Astrocyte (in vitro differentiated cells and primary cell): ENCODE measurements at places on chromosomes 12 and 14. TPM values are rescaled to one million over a fixed set of nuclear protein-coding genes. Genes with fewer than 3 reads are reported as not detected.

The FAR2 gene
- 3.3 and 3.9 TPM in 2 replicates for total RNA-seq

The DHRS2 gene
- 1.1 and 2.1 TPM in 2 replicates for total RNA-seq

The ABCC9 gene
- 0.36 and 0.41 TPM in 2 replicates for total RNA-seq

The BHLHE41 gene
- total RNA-seq: 2.9 and 4.3 TPM in 2 replicates

The HOXC4 gene
- not detected in 2 replicates for total RNA-seq

The TAS2R46 gene
- total RNA-seq: 0.57 and 0.96 TPM in 2 replicates

DNA sequence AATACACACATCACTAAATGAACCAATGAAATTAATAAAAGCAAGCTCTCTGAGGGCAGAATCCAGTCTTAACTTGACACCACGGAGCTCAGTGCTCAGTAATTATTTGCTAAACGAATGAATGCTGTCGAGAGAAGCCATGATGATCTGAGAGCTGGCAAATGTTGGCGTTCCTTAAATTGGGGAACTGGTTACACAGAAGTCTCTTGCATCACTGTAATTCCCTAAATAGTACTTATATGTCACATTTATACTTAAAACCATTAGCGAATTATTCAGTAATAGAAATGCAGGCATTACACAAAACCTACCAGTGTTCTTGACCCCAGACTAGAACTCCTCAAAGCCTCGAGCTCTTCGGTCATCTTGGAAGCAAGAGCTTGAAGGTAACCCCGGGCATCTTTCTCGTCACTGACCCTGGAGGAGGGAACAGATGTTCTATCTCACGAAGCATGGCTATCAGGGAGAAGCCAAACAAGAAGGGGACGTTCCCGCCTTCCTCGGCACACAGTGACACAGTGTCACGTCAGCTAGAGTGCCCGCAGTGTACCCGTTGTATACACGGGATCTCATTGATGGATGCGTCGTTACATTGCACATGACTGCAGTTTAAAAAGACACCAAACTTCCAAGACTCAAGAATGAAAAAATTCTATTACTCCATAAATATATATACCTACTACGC, 43.6 kb downstream of the AMN start:
- H3K27ac ChIP-seq: no peak overlapping the region
- H3K27me3 ChIP-seq: no peaks in the 10 kb centered on the region
- H3K4me3 ChIP-seq: no peak overlapping the region

DNA sequence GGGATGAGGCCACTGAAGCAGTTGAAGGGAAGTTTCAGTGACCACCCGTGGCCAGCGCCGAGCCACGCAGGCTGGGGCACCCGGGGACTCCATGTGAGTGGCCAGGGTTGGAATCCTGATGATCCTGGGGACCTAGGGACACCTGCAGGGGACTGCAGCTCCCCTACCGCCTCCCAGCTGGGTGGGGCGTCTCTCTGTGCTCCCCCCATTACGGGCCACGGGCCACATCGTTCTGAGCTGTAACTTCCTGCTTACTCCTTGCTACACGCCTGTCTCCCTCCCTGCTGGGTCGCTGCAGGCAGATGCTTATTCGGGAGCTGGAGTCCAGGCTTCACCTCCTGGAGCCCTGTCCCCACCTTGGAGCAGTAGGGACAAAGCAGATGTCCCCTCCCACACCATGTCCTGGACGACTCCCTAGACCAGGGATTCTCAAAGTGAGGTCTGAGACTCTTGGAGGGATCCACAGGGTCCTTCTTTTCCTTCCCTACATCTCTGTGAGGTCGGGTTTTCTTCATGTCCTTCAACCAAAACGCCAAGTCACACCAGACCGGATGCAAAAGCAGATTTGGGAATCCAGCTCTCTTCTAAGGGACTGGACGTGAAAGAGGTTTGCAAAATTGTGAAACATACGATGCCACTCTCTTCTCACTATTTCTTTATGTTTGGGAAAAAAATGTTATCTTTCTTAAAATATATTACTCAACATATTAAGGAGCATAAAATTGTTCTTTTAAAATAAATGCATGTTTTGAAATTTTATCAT, 85.9 kb upstream of the NCOR2 start:
- H3K36me3 ChIP-seq: no peaks in the 10 kb centered on the region
- H3K4me3 ChIP-seq: no peak overlapping the region
- H3K27ac ChIP-seq: no peak overlapping the region
- no peaks in the 10 kb centered on the region for H3K27me3 ChIP-seq
- no peak for DNase-seq

GRCh38 chr12:107826276-107826675, 51.8 kb downstream of the ASCL4 start:
- no peak for DNase-seq
- H3K36me3 ChIP-seq: no peaks in the 10 kb centered on the region
- H3K27ac ChIP-seq: no peak overlapping the region
- no peaks in the 10 kb centered on the region for H3K4me1 ChIP-seq
- H3K4me3 ChIP-seq: no peak overlapping the region
- no peaks in the 10 kb centered on the region for H3K27me3 ChIP-seq

DNA sequence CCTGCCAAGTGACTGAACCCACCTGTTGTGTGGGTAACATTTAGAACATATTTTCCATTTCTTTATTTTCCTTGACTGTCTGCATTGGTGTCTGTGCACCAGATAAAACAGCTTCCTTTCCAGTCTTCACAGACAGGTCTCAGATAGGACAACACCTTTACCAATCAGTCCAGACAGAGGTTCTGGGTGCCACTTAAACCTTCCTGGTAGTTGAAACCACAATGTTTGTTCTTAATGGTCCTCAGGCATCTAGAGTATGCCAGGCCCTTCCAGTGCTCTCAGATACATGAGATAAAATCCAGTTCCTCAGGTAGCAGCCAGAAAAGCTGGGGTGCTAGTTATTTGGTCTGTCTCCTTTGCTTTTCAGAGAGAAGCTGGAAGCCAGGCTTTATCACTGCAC, 7.0 kb upstream of the CLEC2D start:
- DNase-seq: no peak
- H3K27ac ChIP-seq: no peak overlapping the region
- H3K4me1 ChIP-seq: peaks cover under 1% of the 10 kb centered on the region
- H3K27me3 ChIP-seq: no peaks in the 10 kb centered on the region

DNA sequence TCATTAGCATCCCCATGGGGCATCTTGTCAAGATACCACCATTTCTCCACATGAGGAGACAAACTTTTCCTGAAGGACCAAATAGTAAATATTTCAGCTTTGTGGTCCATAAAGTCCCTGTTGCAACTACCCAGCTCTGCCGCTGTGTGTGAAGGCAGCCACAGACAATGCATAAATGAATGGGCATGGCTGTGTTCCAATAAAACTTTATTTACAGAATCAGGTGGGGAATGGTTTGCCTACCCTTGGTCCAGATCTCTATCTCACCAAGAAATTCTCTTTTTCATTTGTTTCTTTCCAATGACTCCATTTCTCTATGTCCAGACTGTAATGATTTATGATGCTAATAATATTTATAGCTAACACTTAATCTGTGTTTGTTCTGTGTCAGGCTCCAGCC, 409.3 kb upstream of the TBX3 start:
- no peaks in the 10 kb centered on the region for H3K27me3 ChIP-seq
- H3K4me3 ChIP-seq: no peak overlapping the region
- DNase-seq: no peak
- H3K27ac ChIP-seq: no peak overlapping the region
- H3K36me3 ChIP-seq: no peaks in the 10 kb centered on the region

- no peaks in the 10 kb centered on the region for H3K36me3 ChIP-seq
- H3K4me1 ChIP-seq: no peaks in the 10 kb centered on the region
- H3K4me3 ChIP-seq: no peak overlapping the region
- H3K27ac ChIP-seq: no peak overlapping the region
Observed at GRCh38 chr14:68043752-68044151, 224.2 kb downstream of the RAD51B start.

GRCh38 chr12:100608776-100609175, 35.3 kb downstream of the GAS2L3 start:
- H3K27me3 ChIP-seq: no peaks in the 10 kb centered on the region
- no peak overlapping the region for H3K4me3 ChIP-seq
- peaks cover 2% of the 10 kb centered on the region for H3K36me3 ChIP-seq

DNA sequence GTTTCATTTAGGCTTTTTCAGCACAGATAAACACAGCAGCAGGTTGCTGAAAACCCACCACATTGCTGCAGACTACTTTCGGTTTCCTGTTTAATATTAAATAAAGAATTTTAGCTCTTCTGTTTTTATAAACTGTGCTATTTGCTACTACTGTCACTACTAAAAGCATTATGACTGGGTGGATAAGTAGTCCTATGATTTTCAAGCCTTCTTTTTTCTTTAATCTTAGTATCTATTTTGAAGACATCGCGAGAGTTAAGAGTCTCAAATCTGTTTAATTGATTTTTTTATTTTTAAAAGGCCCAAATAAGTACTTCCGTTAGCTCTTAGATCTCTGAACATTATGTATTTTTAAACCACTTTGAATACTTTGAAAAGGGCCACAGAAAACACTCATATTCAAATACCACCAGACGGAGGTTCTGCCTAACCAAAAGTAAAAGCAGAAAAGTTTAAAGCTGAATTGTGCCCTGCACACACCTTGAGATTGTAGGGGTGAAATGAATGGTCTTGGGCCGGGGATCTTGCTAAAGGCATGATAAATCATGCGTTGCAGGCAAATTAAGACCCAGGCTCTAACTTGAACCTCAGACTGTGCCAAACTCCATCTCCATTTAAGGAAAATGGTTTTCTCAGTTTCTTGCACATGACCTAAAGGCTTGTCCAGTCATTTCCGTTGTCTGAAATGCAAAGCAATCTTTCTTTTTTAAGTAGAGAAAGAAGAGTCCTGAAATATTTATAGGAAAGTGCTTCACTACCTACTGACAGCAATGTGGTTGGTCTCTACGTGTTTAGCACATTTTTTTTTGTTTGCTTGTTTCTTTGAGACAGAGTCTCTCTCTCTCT, 13.6 kb upstream of the FOXN3 start:
- H3K27ac ChIP-seq: peak overlapping the region; percentile 72
- DNase-seq: peak; percentile 66
- peaks cover 34% of the 10 kb centered on the region for H3K4me1 ChIP-seq
- peak overlapping the region; percentile 6 for H3K4me3 ChIP-seq
- H3K27me3 ChIP-seq: no peaks in the 10 kb centered on the region

DNA sequence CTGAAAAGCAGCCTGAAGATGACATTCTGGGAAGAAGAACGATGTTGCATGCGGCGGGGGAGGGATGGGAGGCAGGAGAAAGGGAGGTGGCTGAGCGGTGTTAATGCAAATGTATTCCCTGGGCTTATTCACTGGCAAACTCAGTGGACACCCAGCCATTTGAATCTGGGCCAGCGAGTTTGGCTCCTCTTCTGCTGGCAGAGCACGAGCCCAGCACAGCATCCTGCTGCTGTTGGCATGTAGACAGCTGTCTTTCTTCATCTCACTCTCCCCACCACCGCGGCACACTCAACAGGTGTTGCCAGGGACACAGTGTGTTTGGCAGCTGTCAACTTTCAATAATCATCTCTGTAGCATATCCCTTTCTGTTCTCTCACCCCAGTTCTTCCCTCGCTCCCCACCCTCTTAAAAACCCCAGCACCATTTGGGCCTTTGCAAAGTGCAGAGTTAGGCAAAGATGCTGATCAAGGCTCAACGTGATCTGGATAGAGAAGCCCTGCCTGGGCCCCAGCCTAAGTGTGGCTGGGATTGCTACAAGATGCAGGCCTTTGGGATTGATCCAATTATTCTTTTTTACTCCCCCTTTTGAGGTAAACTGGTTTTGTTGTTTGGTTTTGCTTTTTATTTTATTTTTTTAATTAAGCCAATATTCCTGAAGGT, 131.9 kb downstream of the EXOC5 start:
- no peak overlapping the region for H3K27ac ChIP-seq
- DNase-seq: no peak
- H3K27me3 ChIP-seq: no peaks in the 10 kb centered on the region

DNA sequence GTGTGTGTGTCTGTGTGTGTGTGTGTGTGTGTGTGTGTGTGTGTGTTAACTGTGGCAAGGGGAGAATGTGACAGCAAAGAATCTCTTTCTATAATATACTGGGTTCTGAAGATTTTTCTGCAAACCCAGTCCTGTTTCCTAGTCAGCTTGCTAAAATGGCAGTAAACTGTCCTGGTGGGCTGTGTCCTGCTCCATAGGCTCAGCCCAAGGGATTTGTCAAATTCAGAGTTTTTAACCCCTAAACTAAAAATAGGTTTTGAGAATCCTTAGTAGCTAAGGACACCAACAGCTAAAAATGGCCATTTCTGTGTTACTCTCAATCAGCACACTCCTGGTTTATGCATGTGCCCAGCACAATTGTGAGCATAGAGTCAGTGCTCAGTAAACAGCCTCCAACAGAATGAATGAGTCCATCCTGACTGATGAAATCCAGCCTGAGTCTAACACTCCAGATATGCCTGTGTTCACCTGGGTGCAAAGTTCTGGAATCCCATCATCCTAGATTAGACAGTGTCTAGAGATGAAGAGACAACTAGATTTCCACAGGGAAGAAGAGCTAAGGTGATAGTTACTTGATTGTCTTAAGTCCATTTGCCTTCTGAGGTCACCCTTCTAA, 192.6 kb downstream of the TTC6 start:
- no peaks in the 10 kb centered on the region for H3K4me1 ChIP-seq
- no peaks in the 10 kb centered on the region for H3K27me3 ChIP-seq
- no peak for DNase-seq
- H3K4me3 ChIP-seq: no peak overlapping the region
- H3K27ac ChIP-seq: no peak overlapping the region

GRCh38 chr12:115760231-115760630, 517.3 kb downstream of the MED13L start:
- H3K4me1 ChIP-seq: no peaks in the 10 kb centered on the region
- H3K36me3 ChIP-seq: no peaks in the 10 kb centered on the region
- H3K27ac ChIP-seq: no peak overlapping the region
- H3K4me3 ChIP-seq: no peak overlapping the region
- peaks cover 15% of the 10 kb centered on the region for H3K27me3 ChIP-seq

GRCh38 chr12:105613887-105614286, 283.4 kb downstream of the C12orf75 start:
- DNase-seq: no peak
- H3K4me1 ChIP-seq: no peaks in the 10 kb centered on the region
- no peak overlapping the region for H3K4me3 ChIP-seq

- H3K36me3 ChIP-seq: no peaks in the 10 kb centered on the region
- no peak overlapping the region for H3K27ac ChIP-seq
- H3K4me3 ChIP-seq: peak overlapping the region; percentile 17
- peaks cover 25% of the 10 kb centered on the region for H3K27me3 ChIP-seq
Observed at GRCh38 chr12:57242691-57243454, 8.1 kb downstream of the STAC3 start.

- no peaks in the 10 kb centered on the region for H3K36me3 ChIP-seq
- DNase-seq: peak; percentile 82
- peak overlapping the region; percentile 50 for H3K4me3 ChIP-seq
- no peaks in the 10 kb centered on the region for H3K27me3 ChIP-seq
- peak overlapping the region; percentile 28 for H3K27ac ChIP-seq
Observed at GRCh38 chr12:130775953-130776856, 60.1 kb upstream of the RIMBP2 start.
